Left lung (tissue), 14 donors: ENCODE measurements at places on chromosomes 3 and 15. TPM values are rescaled to one million over a fixed set of nuclear protein-coding genes. Genes with fewer than 3 reads are reported as not detected.
A peak's percentile ranks its signal among the peaks of the same experiment; 100 is the strongest.

The BFSP2 gene
- total RNA-seq = not detected

The C3orf62 gene
- total RNA-seq = 9.8 TPM

The CCDC80 gene
- 154 TPM for total RNA-seq

The WWTR1 gene
- 74.2 TPM for total RNA-seq

The PGBD4 gene
- total RNA-seq = 1.1 TPM

The CNTN4 gene
- total RNA-seq = 7.6 TPM

The FAM3D gene
- total RNA-seq = 3.9 TPM

The ANKRD63 gene
- total RNA-seq = not detected

DNA sequence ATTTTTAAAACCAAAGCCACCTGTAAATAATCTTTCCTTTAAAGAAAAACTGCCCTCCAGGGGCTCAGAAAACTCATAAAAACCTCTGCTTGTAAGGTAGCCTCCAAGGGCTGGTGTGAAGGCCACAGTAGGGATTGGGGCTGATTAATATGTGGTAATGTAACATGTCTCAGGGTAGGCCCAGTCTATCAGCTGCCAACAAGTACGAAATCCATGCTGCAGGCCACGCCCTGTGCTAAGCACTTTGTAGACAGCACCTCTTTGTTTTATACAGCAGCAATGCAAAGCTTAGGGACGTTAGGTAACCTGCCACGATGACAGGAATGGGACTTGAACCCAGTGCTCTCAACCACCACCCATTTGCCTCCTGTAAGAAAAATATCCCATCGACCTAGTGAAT, 65.6 kb upstream of the PRICKLE2 start:
- no peak for DNase-seq
- H3K36me3 ChIP-seq = no peaks in the 10 kb centered on the region
- peak overlapping the region; percentile 13 for H3K27ac ChIP-seq
- no peak overlapping the region for H3K4me3 ChIP-seq
- peaks cover 13% of the 10 kb centered on the region for H3K4me1 ChIP-seq

GRCh38 chr3:151276038-151276686, 2.2 kb downstream of the P2RY14 start:
- H3K27me3 ChIP-seq = no peaks in the 10 kb centered on the region
- peak overlapping the region; percentile 48 for H3K27ac ChIP-seq
- no peak for DNase-seq
- H3K4me1 ChIP-seq = peaks cover 22% of the 10 kb centered on the region
- H3K4me3 ChIP-seq = no peak overlapping the region
- H3K36me3 ChIP-seq = no peaks in the 10 kb centered on the region

DNA sequence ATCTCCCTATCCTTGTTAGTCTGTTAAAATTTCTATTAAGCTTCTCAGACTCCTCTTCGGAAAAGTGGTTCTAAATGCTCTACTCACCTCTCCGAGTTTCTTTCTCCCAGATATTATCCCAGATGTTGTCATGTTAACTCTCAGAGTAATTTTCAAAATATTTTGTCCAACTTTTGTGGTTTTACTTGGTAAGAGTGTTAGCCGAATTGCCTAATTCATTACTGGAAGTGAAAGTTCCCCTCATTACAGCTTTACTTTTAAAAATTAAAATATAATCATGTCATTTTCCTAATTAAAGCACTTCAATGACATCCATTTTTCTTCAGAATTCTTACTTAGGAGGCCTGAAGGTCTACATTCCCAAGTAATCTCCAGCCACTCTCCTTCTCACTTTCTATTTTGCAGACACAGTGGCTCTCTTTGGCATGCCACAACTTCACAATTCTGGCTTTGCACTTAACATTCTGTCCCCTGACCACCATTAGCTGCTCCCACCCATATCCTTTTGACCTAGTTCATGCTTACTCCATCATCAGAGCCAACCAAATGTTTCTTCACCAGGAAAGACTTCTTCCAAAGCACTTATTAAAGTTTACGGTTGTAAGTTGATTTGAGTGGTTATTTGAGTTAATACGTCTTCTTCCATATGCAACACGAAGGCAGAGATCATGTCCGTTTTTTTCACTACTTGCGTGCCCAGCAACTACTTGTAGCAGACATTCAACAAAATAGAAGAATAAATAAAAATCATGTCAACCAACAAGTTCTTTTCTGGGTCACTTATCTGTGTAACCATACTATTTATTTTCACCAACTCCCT, 10.2 kb upstream of the TIPARP start:
- peak overlapping the region; percentile 38 for H3K27ac ChIP-seq
- no peaks in the 10 kb centered on the region for H3K27me3 ChIP-seq
- no peak overlapping the region for H3K4me3 ChIP-seq
- H3K36me3 ChIP-seq = no peaks in the 10 kb centered on the region

- H3K4me3 ChIP-seq = no peak overlapping the region
- H3K36me3 ChIP-seq = no peaks in the 10 kb centered on the region
- no peak overlapping the region for H3K27ac ChIP-seq
- no peaks in the 10 kb centered on the region for H3K27me3 ChIP-seq
- H3K4me1 ChIP-seq = no peaks in the 10 kb centered on the region
- DNase-seq = no peak
Observed at GRCh38 chr3:42473083-42473932, 29.1 kb upstream of the VIPR1 start.

DNA sequence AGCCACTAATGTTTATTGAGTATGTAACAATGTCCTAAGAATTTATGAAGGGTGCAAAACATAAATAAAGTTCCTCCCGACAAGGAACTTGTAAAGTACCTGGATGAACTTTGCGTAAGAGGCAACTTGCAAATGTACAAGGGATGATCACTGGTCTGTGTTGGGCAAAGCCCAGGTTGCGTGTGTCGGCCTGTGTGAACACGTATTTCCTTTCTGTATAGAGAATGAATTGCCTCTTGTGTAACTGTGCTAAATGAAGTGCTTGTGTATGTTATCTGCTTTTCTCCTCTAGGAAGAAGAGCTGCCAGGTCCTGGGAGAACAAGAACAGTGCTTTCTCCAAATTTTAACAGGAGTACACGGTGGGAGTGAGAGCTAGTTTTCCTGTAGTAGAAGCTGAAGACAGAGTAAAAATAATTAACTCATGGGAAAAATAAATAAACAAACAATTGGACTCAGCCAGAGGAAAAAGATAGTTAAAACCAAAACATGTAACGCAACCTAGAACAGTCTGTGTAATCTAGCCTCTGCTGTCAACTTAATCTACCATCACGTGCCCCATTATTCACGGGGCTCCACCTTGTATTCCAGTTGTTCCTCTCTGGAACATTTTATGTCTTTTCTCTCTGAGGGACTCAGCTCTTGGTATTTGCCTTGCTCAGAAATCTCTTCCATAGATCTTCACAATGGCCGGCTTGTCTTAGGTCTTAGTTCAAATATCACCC, 83.7 kb upstream of the RASGRP1 start:
- H3K4me3 ChIP-seq = no peak overlapping the region
- peak; percentile 13 for DNase-seq
- H3K36me3 ChIP-seq = no peaks in the 10 kb centered on the region
- no peaks in the 10 kb centered on the region for H3K27me3 ChIP-seq
- H3K4me1 ChIP-seq = no peaks in the 10 kb centered on the region
- H3K27ac ChIP-seq = no peak overlapping the region

- H3K36me3 ChIP-seq = no peaks in the 10 kb centered on the region
- H3K27ac ChIP-seq = peak overlapping the region; percentile 65
- no peak overlapping the region for H3K4me3 ChIP-seq
- no peak for DNase-seq
- peaks cover 50% of the 10 kb centered on the region for H3K4me1 ChIP-seq
Observed at GRCh38 chr3:188817103-188817934, 354.5 kb upstream of the TPRG1 start.

- H3K36me3 ChIP-seq = no peaks in the 10 kb centered on the region
- no peaks in the 10 kb centered on the region for H3K27me3 ChIP-seq
- no peak overlapping the region for H3K4me3 ChIP-seq
- no peak overlapping the region for H3K27ac ChIP-seq
- DNase-seq = no peak
- H3K4me1 ChIP-seq = no peaks in the 10 kb centered on the region
Observed at GRCh38 chr3:54681706-54682105, 246.2 kb downstream of the LRTM1 start.

DNA sequence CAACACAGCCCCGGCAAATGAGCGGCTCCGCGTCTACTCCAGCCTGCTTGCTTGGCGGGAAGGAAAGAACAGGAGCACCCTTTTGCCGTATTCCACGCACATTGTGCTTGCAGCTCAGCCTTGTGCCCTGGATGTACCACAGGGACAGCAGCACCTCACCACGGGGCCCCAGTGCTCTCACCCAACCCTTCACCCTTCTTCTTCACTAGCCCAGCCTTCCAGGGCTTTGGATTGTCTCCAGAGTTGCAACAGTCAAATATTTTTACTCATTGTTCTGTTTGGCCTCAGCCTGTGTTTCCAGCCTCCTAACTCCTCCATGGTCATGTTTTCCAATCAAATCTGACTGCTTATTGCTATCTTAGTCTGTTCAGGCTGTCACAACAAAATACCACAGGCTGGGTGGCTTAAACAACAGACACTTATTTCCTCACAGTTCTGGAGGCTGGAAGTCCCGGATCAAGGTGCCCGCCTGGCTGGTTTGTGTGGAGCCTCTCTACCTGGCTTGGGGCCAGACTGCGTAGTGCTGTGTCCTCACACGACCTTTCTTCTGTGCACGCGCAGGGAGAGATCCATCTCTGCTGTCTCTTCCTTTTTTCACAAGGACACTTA, 79.2 kb upstream of the ABHD17C start:
- H3K36me3 ChIP-seq = no peaks in the 10 kb centered on the region
- H3K4me3 ChIP-seq = no peak overlapping the region
- no peak overlapping the region for H3K27ac ChIP-seq

DNA sequence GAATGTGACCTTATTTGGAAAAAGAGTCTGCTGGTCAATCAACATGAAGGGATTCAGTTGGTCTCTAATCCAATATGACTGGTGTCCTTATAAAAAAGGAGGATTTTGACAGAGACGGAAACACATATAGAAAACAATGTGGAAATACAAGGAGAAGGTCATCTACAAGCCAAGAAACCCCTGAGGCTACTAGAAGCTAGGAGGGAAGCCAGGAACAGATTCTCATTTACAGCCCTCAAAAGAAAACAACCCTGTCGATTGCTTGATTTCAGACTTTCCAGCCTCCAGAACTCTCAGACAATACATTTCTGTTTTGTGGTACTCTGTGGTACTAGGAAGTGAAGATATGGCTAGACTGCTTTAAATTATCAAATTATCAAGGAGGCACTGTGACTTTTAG, 162.9 kb upstream of the IGF1R start:
- no peak overlapping the region for H3K4me3 ChIP-seq
- no peaks in the 10 kb centered on the region for H3K4me1 ChIP-seq
- no peaks in the 10 kb centered on the region for H3K27me3 ChIP-seq

DNA sequence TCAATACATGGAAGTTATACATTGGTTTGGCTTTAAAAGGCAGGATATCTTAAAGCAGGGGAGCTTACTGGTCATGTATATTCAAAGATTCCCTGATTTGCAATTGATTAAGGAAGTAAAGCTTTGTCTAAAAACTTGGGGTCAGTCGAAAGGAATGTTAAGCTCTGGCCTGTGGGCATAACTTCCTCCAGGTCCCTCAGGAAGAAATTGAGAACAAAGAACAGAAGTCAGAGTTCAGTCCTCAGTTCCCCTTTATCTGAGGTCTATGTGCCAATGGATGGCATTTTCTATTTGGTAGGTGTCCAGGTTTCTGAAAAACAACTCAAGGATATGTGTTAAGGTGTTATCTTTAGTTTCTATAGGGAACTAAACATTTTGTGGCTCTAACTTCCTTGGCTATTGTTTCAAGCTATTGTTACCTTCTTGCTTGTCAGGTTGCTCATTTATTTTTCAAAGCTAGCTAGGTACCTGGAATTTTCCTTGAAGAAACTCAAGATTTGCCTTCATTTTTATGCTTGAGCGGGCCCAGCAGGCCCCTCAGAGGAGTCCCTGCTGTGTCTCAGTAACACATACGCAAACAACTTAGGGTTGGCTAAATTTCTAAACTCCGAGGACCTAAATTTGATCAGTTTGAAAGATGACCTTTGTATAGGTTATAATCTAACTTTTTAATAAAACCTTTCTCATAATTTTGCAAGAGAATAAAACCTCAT, 135.0 kb upstream of the UBE2E2 start:
- no peak overlapping the region for H3K4me3 ChIP-seq
- no peaks in the 10 kb centered on the region for H3K27me3 ChIP-seq
- no peak overlapping the region for H3K27ac ChIP-seq
- H3K36me3 ChIP-seq = no peaks in the 10 kb centered on the region

DNA sequence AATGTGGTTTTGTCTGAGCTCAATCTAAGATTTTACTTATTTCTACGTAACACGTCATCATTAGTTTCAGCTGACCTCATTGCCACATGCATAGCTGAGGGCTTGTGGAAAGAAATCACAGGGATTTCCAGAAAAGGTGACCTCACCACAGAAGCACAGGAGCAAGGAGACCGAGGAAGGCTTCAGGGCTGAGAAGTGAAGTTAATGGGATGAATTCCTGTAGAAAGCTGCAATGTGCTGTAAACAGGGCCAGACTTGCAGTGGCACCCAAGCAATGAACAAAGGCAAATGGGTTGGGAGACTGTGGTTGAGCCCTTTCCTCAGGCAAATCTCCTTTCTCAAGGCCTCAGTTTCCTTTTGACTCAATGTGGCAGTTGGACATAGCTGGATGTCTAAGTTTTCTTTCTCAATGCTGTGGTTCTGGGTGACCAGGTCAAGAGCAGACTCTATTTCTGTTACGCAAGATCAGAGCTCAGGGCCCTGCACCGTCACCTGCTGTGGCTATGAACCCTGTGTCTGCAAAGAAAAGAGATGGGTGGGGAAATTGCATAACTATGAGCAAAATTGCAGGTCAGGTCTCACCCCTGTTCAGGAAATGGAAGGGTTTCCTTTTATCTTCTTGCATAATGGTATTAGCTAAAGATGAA, 252.2 kb upstream of the TBL1XR1 start:
- peak overlapping the region; percentile 81 for H3K27ac ChIP-seq
- H3K4me3 ChIP-seq = no peak overlapping the region
- DNase-seq = peak; percentile 76
- H3K36me3 ChIP-seq = no peaks in the 10 kb centered on the region

GRCh38 chr3:115018694-115019093, 128.4 kb downstream of the ZBTB20 start:
- DNase-seq = no peak
- H3K4me1 ChIP-seq = peaks cover 7% of the 10 kb centered on the region
- H3K36me3 ChIP-seq = no peaks in the 10 kb centered on the region

DNA sequence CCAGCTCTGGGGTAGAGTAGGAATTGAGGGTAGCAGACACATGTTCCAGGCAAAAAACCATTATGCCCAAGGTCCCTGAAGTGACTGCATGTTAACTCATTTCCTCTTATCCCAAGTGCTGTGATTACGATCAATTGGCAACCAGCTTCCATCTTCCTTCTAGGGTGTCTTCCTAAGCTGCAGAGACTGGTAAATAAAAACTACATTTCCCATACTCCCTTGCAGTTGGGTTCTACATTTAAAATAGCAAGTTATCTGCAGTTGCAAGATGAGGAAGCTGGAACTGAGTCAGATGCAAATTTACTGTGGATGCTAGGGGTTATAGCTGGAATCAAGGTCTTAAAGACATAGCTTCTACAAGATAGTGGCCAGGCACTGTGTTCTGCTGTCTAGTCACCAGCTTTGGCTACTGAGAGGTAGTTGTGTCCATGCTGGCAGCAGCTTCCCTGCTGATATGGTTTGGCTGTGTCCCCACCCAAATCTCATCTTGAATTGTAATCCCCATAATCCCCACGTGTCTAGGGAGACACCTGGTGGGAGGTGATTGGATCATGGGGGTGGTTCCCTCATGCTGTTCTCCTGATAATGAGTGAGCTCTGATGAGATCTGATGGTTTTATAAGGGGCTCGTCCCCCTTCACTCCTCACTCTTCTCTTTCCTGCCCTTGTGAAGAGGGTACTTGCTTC, 51.3 kb upstream of the FBN1 start:
- no peaks in the 10 kb centered on the region for H3K4me1 ChIP-seq
- no peak for DNase-seq
- H3K36me3 ChIP-seq = no peaks in the 10 kb centered on the region
- H3K4me3 ChIP-seq = no peak overlapping the region
- H3K27me3 ChIP-seq = no peaks in the 10 kb centered on the region
